Stimulated activated CD8-positive, alpha-beta memory T cell treated with anti-CD3 and anti-CD28 coated beads, Interleukin-15, amount 100 ng/mL, for 4 hours (primary cell): ENCODE measurements at places on chromosomes 13 and 19.

DNA sequence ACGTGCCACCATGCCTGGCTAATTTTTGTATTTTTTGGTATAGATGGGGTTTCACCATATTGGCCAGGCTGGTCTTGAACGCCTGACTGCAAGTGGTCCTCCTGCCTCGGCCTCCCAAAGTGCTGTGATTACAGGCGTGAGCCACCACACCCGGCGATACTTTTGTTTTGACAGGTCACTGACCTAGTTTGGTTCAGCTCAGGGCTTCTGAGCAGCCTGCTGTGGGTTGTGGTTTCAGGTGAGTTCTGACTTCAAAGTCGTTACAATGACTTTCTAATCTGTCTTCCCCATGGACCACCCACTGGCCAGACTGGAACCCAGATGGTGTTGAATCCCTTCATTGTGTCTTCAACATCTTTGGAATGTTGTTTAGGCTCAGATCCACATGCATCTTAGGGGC, 73.8 kb downstream of the TRPM4 start:
- DNase-seq: no peak

- DNase-seq: no peak
These were observed 21.3 kb upstream of the IRGC start for GRCh38 chr19:43694553-43694952.

GRCh38 chr13:98731925-98732324, 20.5 kb downstream of the SLC15A1 start:
- no peak for DNase-seq

GRCh38 chr19:29329460-29330134, 116.6 kb upstream of the UQCRFS1 start:
- DNase-seq: no peak

GRCh38 chr19:42397263-42398166, 7.4 kb upstream of the CNFN start:
- no peak for DNase-seq

- DNase-seq: no peak
These were observed 10.0 kb downstream of the SLC5A5 start for GRCh38 chr19:17881701-17882100.

- no peak for DNase-seq
These were observed 32.1 kb upstream of the SCEL start for GRCh38 chr13:77503398-77503797.

DNA sequence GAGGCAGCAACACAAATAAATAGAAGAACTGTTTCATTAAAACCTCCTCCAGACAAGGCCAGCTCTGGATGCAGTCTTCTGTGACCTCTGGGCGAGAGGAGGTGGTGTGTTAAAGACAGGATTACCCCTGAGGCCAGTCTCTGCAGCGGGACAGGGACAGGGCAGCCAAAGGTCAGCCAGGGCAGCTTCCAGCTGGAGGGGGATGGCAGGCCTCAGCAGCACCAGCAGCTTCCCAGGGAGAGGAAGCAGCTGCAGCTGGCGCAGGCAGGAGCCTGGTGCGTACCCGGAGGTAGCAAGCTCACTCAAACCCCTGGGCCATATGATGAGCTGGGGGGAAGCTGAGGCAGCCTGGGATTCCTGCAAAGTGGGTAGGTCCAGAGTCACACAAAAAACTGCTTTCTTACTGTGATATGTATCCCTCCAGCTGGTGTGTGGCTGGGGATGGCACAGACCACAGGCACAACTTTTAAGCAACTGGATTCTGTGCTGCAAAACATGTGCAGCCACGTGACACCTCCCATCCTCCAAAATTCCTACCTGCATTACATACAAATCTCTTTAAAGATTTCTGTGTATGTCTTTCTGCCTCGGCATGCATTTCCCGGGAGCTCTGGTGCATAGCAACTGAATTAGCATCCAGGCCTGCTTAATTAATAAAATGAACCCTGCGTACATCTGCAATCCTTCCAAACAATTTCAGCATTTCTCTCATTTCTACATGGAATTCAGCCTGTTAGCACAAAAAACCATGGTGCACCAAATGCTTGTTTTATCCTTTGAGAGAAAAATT, 238.3 kb upstream of the MAB21L1 start:
- no peak for DNase-seq

DNA sequence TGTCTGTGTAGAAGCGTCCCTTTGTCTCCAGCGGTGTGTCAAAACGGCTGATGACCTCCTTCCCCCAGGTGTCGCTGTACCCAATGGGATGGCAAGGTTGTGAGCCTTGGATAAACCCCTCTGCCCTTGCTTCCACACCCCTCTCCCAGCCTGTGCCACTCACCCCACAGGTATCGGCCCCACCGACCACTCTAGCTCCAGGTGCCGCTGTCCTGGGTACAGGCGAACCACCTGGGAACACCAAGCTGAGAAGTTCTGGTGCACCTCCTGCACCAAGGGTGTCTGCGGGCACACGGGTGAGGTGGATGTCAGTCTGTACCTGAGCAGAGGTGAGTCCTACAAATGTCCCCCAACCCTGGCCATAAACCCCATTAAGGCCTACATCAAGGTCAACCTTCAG, 16.6 kb downstream of the MAN2B1 start:
- DNase-seq: no peak

DNA sequence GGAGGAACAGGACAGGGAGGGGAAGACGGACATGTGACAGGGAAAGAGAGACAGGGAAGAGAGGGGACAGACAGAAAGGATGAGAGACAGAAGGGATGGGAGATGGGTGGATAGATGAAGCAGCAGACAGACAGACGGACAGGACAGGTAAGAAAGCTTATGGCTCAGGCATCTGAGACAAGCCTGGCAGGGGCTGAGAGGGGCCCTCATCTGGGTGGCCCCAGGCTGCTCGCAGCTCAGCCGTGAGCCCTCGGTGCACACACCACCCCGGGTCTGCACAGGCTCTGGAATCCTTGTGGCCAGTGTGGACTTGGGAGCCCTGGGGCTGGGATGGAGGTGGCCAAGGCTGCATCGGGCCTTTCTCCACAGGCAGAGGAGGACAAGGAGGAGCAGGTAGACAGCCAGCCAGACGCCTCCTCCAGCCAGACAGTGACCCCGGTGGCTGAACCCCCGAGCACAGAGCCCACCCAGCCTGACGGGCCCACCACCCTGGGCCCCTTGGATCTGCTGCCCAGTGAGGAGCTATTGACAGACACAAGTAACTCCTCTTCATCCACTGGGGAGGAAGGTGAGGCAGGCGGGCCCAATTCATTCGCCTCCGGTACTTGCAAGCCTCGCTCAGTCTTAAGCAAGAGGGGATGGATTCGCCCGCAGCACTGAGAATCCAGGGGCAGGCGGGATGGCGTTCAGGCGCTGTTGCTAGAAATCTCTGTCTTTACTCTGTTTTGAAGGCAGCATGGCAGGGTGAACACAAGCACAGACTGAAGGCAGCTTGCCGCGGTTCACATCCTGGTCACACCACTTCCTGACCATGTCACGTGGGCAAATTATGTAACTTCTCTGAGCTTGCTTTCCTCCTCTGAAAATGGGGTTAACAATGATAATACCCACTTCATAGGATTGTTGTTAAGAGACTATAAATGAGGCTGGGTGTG, 14.0 kb downstream of the GRAMD1A start:
- peak; percentile 30 for DNase-seq

DNA sequence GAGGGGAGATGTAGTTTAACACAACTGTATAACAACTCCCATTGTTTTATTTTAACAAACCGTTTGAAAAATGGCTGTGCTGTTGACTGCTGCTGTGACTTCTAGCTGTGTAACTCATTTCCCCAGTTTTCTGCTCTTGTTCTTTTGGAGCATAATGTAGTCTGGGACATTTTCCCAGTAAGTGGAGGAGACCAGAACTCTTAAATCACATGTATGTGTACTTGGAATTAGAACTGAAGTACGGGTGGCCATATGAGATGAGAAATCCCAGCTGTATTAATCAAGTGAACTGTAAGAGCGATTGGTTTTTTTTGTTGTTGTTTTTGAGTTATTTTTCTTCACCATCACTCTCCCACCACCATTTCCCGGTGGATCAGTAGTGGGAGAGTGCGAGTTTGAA, 49.4 kb upstream of the RNF113B start:
- no peak for DNase-seq

- no peak for DNase-seq
These were observed 222.1 kb downstream of the ZIC5 start for GRCh38 chr13:99749271-99750019.

DNA sequence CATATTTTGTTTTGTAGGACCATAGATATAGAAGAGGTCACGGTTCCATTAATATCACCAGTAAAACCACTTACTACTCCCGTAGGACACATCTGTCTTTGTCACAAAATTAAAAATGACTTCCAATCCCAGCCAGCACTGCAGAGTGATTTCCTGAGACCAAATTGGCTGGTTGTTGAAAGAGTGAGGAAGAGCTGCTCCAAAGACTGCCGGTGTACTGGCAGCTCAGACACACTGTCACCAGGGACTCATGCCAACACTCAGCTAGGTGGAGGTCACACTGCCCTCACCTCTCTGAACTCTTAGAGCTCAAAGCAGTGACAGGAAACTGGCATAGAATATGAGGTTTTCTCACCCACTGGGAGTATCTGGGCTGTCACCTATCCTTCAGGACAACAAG, 52.1 kb downstream of the FLT1 start:
- no peak for DNase-seq

- DNase-seq: no peak
These were observed 67.6 kb downstream of the TNFRSF19 start for GRCh38 chr13:23637829-23638228.

- DNase-seq: no peak
These were observed 18.9 kb downstream of the ARID3A start for GRCh38 chr19:944663-945241.

- DNase-seq: no peak
These were observed at the start of gene LILRA2 for GRCh38 chr19:54573330-54573872. Gene LILRA2, plus strand, starts transcription at chr19:54573790. Its CDS starts 89 bp downstream, at chr19:54573879.

DNA sequence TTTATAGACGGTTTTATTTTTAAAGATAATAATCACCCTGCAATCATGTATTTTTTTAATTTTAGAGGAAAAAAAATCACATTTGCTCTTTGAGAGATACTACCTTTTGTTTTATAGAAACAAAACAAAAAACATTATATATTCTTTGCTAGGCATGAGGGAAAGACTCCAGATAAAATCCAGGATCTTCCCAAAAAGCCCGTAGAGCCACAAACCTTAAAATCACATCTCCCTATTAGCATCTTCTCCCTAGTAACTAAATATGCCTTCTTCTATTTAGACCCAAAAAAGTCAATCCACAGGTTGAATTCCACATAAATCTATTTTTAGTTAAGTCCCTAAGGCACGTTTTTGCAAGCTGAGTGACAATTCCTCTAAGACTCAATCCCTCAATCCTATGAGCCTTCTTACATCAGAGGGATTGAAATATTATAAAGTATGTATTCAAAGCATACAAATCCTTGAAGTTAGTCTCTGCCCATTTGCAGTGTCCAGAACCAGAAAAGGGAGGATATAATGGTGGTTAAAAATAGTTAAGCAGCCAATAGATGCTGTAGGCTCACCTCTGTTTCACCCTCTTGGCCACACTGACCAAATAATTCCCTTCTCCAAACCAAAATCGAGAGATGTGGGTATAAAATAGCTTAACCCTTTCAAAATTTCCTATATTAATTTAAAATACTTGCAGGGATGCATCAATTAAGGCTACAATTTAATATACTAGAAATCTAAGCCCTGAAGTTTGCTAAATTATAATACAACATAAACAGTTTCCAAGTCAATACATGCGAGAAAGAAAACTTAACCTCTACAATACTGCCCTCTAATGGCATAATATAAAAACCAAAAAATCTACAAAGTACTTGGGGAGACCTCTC, 64.0 kb downstream of the SERP2 start:
- no peak for DNase-seq

DNA sequence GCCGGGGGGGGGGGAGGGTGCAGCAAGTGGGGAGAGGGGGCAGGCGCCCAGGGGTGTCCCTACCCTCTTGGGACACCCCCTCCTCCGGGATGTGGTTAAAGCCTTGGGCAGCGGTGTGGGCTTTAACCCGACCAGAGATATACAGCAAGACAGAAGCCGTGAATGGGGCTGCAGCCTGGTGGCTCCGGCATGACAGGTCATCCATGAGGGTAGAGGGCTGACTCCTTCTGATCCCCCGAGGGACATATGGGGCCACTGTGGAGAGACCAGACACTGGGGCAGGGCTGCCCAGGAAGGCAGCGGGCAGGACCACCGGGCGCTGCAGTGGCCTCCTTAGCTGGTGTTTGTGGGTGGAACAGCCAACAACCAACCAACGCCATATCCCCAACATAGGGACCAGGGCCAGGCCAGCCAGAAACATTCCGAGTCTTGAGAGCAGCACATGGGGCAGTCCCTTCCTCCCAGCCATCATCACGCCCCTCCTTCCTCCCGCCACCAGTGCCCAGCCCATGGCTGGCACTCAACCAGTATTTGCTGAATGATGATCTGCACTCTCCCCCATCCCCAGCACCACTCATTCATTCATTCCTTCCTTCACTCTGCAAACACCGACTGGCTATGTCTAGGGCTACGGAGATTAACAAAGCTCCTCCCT, 18.2 kb downstream of the ELAVL1 start:
- DNase-seq: no peak

- DNase-seq: no peak
These were observed 9.9 kb downstream of the TNFRSF19 start for GRCh38 chr13:23579896-23580683.

GRCh38 chr19:10748927-10749434, 31.1 kb downstream of the DNM2 start:
- DNase-seq: no peak

DNA sequence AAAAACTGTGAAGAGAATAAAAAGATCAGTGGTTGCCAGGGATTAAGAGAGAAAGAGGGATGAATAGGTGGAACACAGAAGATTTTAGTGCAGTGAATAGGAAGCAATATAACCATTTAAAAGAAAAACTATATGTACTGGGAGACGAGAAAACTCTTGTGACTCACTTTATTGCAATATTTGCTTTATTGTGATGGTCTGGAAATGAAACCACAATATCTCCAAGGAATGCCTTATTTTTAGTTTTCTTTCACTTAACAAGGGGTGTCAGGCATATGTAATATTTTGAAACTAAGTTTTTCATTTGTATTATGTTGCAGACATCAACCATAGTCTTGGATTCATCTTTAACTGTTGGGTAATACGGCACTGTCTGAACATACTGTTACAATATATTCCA, 1308.2 kb downstream of the PCDH9 start:
- no peak for DNase-seq

DNA sequence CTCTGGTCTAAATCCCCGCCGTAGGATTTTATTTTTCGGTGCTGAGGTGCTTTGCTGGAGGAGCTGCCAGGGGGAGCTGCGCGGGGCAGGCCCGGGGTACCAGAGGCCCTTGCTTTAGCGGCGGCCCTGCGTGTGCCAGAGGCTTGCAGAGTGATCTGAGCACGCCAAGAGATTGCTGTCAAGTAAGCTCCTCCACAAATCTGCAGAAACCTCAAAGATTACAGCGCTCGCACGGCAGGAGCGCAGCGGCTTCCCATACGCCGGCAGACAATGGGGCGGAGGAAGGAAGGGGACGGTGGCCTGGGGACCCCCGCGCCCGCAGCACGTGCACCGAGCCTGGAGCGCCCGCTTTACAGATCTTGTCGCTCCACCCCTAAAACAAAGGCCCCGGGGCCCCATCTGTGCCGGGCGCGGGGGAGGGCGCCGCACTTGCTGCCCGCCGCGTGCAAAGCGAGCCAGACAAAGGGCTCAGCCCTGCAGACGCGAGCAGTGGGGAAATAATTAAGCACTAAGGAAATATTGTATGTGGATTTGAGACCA, 9.1 kb upstream of the C19orf12 start:
- DNase-seq: no peak
